ENCODE measurements at places on chromosomes 6 and 20.

GRCh38 chr6:41194386-41194785, 6.6 kb downstream of the TREML2 start:
- DNase-seq: no peak

- DNase-seq: no peak
These were observed 82.9 kb downstream of the ADGRG6 start for GRCh38 chr6:142384519-142385254.

- no peak for DNase-seq
These were observed 211.6 kb upstream of the ZNF184 start for GRCh38 chr6:27684264-27685211.

DNA sequence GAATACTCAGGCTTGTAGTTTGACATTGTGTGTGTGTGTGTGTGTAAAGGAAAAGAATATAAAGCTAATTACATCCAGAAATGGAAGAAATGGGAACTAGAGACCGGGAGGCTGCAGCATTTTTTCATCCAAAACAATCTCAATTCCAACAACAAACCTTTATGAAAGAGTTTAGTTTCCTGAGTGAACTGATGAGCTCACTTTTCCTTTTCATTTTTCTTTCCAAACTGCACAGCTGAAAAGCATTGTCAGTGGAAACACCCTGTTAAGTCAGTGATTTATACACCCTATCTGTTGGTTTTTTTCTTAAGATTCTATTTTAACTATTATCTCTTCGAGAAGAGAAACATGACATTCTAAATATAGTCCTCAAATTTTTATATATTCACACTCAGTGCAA, 130.9 kb downstream of the RFPL4B start:
- DNase-seq: no peak

GRCh38 chr6:34052071-34052825, 93.6 kb downstream of the GRM4 start:
- DNase-seq: no peak

GRCh38 chr6:139480356-139481165, 106.1 kb upstream of the CITED2 start:
- DNase-seq: no peak

DNA sequence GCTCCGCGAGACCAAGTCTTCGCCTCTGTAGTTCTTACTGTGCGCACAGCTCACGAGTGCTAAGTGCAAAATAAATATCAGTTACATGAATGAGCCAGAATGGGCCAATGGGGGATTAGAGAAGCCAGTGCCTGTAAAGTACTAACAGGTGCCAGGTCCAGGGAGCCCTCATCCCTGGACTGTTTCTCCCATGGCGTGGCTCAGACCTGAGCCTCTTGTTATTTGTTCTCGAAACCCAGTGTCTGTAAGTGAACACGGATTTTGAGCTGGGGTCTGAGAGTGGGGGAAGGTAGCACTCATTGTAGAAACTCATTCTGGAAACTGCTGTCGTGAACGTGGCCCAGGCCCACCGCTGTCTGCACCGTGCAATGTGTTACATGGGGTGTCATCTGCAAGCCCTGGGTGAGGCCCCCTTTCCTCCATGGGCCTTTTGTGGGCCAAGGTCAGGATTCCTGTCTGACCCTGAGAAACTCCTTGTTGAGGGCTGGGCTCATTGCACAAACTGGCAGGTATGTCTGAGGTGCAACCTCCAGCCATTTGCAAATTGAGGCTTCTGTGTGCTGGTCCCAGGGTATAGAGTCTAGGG, 154.7 kb downstream of the SYCP2 start:
- DNase-seq: no peak

GRCh38 chr6:136983687-136984086, 61.1 kb downstream of the IL20RA start:
- no peak for DNase-seq

GRCh38 chr6:116111552-116112528, 11.2 kb downstream of the NT5DC1 start:
- no peak for DNase-seq

DNA sequence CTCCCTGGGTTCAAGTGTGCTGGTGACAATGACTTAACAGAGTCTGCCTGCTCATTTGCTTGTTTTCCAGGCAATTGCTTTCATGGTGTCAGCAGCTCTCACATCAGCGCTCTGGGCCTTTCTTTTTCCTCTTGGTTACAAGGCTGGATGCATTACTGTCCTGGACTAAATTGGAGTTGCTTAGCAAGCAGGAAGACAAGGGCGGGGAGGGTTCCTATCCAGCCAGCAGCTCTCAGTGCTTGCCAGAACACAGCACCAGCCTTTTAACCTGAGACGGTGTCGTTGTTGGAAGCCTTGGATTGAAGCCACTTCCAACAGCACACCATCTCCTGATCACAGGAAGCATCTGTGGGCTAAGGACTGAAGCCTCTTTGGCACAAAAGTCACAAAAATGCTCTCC, 606.9 kb downstream of the CDH26 start:
- no peak for DNase-seq

GRCh38 chr6:108803982-108804490, 44.2 kb upstream of the ARMC2 start:
- no peak for DNase-seq

GRCh38 chr20:54347166-54347833, 128.1 kb upstream of the DOK5 start:
- no peak for DNase-seq

GRCh38 chr20:20227013-20227571, 140.8 kb upstream of the INSM1 start:
- DNase-seq: no peak

- DNase-seq: no peak
These were observed 394.5 kb downstream of the PLCB1 start for GRCh38 chr20:8526610-8527009.

GRCh38 chr6:150857062-150857944, 8.2 kb upstream of the MTHFD1L start:
- DNase-seq: no peak

DNA sequence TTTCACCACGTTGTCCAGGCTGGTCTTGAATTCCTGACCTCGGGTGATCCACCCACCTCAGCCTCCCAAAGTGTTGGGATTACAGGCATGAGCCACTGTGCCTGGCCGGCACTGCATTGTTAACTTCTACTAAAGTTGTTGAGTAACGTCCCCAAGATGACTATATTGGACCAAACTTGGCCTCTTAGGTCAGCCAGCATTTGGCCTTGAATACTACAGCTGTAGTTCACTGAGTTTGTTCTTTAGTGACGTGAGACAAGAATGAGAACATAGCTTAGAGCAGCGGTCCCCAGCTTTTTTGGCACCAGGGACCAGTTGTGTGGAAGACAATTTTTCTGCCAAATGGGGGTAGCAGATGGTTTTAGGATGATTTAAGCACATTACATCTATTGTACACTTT, 237.1 kb downstream of the TBC1D7 start:
- no peak for DNase-seq

DNA sequence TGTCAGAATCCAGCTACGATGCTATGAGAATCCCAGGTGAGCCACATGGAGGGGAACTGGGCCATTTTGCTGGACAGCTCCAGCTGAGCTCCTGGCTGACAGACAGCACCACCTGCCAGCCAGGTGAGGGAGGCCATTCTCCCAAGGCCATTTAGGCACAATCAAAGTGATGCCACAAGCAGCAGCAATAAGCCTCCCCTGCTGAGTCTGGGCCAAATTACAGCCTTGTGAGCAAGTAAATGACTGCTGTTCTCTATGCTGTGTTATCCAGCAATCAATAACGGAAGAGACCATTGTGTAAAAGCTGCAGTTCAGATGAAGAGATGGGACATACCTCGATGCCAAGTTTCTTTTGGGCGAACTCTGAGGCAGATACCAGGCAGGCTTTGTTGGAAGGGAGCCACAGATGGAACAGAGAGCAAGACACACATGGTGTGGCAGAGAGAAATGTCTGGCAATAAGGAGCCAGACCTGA, 14.0 kb upstream of the SCGN start:
- DNase-seq: no peak

- no peak for DNase-seq
These were observed 38.0 kb downstream of the ELOVL2 start for GRCh38 chr6:11006061-11006460.

GRCh38 chr6:159981403-159982245, 12.7 kb downstream of the IGF2R start:
- DNase-seq: no peak

DNA sequence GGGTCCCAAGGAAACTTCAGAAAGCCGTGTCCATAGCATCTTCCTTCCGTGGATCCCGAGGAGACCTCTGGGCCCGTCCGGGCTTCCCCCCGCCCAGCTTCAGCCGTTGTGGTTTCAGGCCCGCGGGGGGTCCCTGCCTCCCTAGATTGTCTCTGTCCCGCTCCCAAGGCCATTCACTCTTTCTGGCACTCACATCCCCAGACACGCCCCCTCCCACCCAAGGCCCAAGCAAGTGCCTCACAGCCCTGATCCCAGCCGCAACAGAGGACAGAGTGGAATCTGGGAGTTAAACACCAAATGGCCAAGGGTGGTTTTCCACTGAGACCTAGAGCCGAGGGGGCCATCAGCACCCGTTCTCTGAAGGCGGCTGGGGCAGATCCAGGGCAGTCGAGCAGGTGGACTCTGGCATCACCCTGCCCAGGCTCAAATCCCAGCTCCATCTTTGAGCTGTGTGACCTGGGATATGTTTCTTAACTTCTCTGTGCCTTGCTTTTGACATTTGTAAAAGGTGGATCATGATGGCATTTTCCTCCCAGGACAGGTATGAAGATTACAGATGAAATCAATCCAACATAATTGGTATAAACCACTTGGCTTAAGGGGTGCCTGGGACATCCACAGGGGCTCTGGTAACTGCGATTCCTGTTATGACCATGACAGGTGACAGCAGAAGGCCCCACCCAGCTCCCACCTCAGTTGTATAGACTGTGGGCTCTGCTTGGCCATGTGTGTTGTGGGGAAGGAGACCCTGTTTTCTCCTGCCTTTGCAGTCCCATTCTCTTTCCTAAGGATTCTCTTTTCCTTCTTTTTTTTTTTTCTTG, 48.1 kb downstream of the CTCFL start:
- DNase-seq: no peak

DNA sequence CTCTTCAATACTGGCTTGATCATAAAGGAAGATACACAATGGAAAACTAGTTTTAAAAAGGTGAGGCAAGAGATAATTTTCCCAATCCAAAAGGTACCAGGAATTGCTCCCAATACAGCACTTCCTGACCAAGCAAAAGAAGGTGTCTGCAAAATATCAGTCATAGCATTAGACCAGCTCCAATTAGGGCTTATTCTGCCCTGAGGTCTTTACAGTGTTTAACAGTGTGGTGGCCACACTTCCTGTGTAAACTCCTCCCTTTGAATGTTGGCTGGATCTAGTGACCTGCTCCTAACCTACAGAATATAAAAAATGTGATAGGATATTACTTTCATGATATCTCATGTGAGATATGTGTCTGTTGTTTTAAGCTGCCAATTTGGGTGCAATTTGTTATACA, 57.1 kb upstream of the BTN3A2 start:
- DNase-seq: no peak

GRCh38 chr6:14178083-14178445, 60.5 kb downstream of the CD83 start:
- no peak for DNase-seq

GRCh38 chr6:146912730-146913685, 291.2 kb upstream of the STXBP5 start:
- no peak for DNase-seq

DNA sequence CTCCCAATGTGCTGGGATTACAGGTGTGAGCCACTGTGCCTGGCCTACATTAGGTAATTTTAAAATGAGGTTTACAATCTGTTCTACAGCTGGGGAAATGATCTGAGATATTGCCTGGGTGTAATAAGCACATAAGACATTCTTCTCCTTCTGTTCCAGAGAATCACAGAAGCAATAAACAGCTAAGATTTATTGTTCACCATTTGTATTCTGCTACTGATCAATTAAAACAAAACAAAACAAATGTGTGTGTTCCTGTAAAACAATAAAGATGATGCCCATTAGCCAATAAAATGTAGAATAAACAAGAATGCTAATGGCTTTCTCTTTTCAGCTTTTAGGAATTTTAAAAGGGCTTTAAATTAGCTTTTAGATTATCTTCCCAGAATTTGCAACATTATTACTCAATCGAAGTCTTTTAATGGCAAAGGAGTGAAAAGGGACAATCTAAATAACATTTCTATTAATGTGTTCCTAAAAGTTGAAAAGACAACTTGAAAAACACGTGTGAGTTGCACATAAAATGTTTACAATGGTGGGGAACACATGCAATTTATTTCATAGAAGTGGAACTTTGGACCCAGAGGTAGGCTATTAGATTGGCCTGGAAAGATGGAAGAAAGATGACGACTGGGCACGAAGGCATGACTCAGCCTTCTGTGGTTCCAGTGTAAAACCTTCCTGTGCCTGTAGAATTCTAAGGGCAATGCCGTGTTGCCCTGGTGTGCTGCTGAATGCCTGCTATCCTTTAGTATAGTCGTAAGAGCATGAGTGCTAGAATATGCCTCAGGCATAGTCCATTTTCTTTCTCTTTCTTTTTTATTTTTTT, 29.0 kb upstream of the DEK start:
- DNase-seq: no peak

DNA sequence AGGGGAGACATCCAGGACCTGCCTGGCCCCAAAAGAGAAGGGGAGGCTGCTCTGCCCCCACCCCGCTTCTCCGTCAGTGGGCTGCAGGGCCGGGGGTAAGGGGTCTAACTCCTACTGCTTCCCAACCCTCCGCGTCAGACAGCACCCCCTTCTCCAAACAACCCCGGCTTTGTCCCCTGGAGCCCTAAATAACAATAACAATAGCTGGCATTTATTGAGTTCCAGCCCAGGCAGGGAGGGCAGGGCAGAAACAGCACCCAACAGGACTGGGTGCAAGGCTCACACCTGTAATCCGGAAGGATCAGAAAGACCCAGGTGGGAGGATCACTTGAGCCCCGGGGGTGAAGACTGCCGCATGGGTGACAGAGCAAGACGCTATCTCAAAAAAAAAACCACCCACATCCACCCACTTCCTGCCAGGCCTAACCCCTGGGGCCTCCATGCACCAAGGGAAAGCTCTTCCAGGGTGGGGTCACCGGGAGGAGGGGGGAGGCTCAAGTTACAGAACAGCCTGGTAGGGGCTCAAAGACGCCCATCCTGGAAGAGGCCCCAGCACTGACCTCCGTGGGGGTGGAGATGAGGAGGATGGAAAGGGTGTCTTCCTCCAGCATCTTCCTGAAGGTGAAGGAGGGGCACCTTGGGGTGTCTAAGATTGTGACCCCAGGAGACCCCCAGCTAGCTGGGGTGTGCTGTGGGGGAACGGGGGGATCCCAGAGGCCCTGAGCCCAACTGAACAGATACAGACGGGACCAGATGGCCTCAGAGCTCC, 1.3 kb upstream of the FNDC11 start:
- no peak for DNase-seq

DNA sequence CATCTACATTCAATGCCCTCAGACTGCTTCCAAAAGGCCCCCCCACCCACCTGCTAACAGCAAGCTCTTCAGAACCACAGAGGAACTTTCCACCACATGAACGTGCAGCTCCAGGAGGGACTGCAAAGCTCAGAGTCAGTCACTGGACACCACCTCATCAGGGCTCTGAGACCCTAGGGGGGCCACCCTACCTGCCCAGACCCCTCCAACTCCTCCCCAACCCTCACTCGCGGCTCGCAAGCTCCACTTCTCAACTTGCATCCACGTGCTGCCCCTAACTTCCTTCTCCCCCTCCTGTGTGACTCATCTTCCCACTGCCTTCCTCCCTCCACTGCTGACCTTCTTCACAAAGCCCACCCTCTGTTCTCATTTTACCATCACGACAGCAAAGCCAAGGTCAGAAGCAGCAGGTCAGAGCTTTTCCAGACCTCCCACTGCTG, 6.5 kb downstream of the MBOAT1 start:
- DNase-seq: no peak

- no peak for DNase-seq
These were observed 5.7 kb upstream of the OSTM1 start for GRCh38 chr6:108080010-108080780.
